ENCODE measurements at places on chromosomes 1 and 21.

- no peak for DNase-seq
These were observed 3.8 kb downstream of the CCN1 start for GRCh38 chr1:85584264-85584781.

DNA sequence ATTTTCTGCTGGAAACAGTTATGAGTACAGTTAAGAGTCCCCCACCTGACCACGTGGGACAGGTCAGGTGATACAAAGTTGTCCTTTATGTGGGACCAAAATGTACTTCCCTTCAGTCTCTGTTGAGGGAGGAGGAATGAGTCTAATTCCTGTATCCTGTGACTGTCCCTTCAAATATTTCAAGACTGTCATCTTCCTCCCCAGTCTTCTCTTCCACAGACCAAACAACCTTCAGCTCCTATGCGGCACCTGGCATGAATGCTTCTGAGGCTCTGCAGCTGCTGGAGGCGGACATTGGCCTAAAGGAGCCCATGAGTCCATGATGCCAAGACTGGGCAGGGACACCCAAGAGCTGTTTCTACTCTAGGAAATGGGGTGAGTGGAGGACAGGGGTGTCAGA lies 72.1 kb upstream of the SIM2 start:
- no peak for DNase-seq

- DNase-seq, result no peak
These were observed 218.5 kb downstream of the PBX1 start for GRCh38 chr1:164777518-164777917.

GRCh38 chr21:42820616-42821465 lies 58.5 kb downstream of the WDR4 start:
- DNase-seq, result no peak

DNA sequence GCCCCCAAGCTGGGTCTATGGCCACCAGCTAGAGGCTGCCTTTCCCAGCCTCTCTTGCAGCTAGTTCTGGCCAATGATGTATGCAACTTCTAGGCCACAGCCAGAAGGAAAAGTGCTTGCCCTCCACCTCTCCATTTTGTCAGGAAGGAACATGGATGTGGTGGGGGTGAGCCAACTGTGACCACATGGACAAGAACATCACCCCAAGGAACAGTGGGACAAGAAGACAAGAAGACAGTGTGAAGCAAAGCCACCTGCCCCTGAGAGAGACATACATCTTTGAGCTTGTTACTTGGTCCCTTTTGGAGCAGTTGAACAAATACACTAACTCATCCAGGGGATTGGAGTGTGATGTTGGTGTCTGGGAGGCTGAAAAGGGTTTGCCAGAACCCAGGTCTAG lies 105.8 kb upstream of the EDN2 start:
- no peak for DNase-seq

DNA sequence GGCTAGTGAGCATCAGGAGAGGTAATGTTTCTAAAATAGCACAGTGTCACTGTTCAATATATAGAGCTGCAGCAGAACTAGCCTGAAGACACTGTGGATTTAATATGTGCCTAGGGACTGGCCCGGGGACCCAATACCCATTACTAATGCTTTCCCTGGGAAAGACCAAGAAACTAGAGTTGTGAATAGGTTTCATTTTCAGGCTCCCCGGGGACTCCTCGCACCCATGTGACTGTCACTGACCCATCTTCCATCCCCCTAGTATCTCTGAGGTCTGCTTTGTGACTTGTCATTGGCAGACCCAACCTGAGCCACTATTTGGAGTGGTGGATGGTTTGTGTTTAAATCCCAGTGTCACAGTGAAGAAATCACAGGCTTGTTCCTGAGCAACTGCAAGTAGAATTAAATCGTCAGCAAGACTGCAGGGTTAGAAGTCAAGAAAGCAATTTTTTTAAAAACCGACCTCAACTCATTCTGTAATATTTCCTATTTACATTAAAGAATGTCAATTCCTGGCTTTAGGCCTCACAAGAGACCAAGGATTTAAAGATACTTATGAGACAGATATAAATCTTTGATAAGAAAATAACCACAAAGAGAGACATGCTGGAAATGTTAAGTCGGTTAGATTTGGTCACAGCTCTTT lies 130.0 kb upstream of the TNR start:
- no peak for DNase-seq

DNA sequence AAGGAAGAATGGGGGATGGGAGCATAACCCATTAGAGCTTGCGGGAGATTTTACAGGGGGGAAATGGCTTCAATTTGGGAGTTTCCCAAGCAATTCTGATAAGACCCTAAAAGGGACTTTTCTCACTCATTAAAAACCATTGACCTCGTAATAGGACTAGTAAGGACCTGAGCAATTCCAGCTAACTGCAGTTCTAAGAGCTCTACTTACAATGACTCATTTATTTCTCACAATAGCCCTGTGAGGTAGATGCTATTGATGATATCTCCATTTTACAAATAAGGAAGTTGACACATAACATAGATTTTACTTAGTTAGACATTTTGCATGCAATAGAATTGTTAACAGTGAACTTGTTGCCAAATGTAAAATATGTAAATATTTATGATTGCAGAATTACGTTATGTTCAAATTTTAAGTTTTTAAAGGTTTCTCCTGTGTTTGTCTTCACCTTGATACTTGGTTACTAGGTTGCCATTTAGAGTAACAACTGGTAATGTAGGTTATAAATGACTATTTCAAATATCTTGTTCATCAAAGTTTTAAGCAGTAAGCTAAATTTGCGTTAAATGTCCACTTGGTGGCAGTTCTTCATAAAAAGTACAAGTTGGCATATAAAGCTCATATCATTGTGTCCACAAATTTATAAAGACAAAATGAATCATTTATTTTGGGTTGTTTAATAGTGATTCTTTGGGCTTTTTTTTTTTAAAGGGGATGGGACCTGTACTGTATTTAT lies 182.0 kb downstream of the PLA2G4A start:
- DNase-seq, result no peak

DNA sequence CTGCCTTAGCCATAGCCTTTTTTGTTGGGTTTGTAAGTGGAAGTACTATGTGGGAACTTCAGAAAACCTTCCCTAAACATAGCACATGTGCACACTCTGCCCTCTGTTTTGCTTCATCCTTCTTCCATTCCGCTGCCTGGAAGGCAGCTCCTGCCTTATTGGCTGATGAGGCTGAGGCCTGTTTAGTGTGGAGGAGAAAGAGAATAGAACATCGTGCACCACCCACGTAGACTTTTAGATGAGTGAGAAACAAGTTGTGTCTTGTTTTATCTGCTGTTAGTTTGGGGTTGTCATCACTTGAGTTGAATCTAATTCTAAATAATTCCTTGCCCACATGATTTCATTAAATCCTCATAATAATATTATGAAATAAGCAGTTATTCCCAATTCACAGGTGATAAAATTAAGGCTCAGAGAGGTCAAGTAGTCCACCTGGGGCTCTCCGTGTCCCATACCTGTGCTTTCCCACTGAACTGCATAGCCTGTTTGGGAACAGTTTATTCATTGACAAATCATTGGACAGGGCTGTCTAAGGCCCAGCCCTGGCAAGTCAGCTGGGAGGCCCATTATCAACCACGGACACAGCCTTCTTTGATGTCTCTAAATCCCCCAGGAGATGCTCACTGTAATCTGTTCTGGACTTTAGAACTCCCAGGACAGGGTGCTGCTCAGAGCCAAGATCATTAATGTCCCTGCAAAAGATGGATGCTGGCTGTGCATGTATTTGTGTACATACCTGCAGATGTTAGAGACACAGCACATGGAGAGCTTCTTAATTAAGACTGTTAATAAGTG lies 93.0 kb downstream of the ABCA4 start:
- no peak for DNase-seq

GRCh38 chr1:205217418-205217817 lies 5.9 kb upstream of the DSTYK start:
- DNase-seq, result no peak

- DNase-seq, result no peak
These were observed 2.4 kb upstream of the MMP23B start for GRCh38 chr1:1629430-1630190.

- no peak for DNase-seq
These were observed 150.7 kb downstream of the SETD4 start for GRCh38 chr21:35909456-35910223.

DNA sequence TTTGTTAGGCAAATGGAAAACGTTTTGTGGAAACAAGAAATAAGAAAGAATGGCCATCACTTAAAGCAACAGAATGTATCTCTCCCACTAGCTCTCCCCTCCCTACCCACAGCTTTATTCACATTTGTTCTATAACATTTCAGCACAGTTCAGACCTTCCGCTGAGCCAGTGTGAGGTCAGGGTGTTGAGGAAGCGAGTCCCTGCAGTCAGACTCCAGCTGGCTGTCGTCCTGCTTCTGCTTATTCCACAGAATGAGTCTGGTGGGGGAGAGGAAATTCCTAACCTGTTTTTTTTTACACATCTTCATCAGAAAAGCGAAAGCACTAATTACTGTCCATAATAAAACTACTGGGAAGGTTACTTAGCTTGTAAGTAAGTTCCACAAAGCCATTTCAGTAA lies 39.0 kb downstream of the MRPL39 start:
- no peak for DNase-seq

DNA sequence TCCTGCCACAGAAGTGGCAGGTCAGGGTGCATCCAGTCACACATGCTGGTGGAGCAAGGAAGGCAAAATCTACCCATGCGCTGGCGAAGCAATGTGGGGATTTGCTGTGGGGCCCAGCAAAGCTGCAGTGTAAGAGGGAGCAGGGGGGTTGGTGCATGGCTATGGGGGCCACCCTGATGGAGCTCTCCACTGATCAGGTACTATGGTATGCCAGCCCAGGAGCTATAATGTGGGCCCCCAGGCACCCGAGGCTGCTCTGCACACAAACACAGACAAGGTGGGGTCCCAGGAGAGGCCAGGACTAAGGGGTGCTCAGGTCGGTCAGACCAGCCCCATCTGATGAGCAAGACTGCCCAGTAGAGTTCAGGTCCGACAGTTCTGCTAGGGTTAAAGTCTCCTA lies 213.5 kb downstream of the ZC3H11B start:
- DNase-seq, result no peak

GRCh38 chr1:202122639-202123335 lies at the start of gene GPR37L1:
Gene GPR37L1 (plus strand): TSS chr1:202122917. CDS start chr1:202122964, 47 bp downstream.
- DNase-seq, result peak; percentile 57

DNA sequence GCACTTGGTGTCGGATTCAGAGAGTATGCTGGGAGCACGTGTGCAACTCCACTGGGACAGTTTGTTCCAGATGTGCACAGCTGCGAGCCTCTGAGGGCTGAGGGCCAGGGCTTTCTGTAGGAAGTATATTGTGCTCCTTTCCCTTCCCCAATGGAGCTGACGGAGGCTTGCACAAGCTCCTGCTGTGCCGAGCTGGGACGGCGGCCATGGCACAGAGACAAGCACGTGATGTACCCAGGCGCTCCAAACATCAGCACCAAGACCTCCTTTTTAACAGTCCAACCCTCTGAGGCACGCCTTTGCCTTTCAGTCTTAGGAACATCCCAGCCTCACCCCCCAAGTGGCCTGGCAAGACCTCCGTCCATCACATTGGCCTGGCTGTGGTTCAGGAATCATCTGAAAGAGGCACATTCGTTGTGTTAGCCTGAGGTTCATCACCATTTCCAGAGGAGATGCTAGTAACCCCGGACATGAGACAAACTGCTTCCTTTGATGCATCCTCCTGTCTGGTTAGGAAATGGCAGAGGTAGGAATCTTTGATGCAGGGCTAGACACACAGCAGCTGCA lies 339.2 kb upstream of the KAZN start:
- no peak for DNase-seq

- no peak for DNase-seq
These were observed 4.5 kb upstream of the SDC3 start for GRCh38 chr1:30912913-30913652.

GRCh38 chr1:41810446-41810845 lies 108.3 kb downstream of the HIVEP3 start:
- peak; percentile 29 for DNase-seq

- DNase-seq, result no peak
These were observed 87.3 kb upstream of the TLR5 start for GRCh38 chr1:223230161-223230881.

DNA sequence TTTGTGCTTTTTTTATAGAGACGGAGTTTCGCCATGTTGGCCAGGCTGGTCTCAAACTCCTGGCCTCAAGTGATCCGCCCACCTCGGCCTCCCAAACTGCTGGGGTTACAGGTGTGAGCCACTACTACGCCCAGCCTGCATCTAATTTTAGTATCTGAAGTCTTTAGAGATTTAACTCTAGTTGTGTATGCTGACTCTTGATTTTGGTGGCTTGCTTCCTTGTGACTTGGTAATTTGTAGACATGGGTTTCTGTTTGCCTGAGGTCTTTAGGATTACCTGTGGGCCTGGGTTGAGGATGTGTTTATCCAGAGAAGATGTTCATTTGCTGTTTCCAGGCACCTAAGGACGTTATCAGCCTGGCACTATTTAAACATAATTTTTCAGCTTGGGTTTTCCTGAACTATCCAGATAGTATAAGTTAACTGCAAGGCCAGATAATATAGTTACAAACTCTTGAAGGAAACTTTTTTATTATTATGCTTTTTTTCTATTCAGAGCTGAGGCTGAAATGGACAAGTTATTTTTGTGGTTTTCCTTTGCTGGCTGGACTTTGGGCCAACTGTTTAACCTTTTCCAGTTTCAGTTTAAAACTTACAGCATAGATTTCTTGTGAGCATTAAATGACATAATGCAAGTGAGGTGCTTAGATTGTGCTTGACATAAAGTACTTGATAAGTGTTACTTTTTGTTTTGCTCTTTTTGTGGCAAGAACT lies 7.5 kb upstream of the VASH2 start:
- DNase-seq, result no peak

DNA sequence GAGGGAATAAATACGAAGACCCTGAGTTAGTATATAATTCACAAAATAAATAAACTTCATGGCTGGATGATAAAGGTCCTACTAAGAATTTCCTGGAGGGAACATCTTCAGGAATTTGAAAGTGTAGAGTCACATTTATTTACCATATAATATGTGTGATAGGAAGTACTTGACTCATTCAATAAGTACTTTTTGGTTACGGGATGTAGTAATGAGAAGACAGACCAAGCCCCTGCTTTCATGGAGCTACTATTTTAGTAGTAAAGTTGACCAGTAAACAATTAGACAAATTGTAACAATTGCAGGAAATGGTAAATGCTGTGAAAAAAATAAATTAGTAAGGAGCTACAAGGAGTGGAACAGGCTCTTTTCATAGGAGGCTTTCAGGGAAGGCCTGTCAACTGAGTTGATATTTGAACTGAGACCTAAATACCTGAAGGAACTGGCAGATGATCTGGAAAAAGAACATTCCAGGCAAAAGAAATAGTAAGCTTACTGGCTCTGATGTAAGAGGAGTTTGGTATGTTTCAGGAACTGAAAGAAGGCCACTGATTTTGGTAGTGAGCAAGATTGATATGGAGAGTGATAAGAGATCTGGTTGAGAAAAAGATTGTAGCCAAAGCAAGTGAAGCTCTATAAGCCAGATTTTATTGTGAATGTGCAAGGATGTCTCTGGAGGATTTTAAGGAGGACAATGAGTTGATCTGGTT lies 36.2 kb downstream of the CAMSAP2 start:
- DNase-seq, result no peak

DNA sequence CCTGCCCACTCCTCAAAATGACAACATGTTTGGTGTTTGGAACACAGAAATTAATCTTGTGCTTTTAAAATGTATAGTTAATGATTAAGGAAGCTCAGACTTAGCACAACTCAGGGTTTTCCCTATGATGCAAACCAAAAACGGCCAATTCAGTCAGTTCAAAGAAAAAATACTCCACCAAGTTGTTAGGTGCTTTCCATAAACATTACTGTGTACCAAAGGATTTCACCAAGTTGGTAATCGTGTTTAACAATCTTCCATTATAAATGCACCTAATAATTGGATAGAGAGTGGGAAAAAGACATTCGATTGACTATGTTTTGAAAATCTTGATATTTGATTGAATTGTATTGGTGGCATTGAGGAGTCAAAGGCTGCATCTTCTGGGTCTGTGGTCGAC lies 33.3 kb upstream of the DUSP10 start:
- no peak for DNase-seq

Data from neural crest cell (in vitro differentiated cells).